Mesothelial cell of epicardium (in vitro differentiated cells): ENCODE measurements at places on chromosomes 3 and 15. TPM values are rescaled to one million over a fixed set of nuclear protein-coding genes. Genes with fewer than 3 reads are reported as not detected.

The SLC30A4 gene
- 14.9 to 15.4 TPM (median 15.0 TPM) in 3 replicates for total RNA-seq

The P2RY1 gene
- total RNA-seq: 7.3 to 8.9 TPM (median 8.5 TPM) in 3 replicates

The STRC gene
- 2.1 to 2.9 TPM (median 2.7 TPM) in 3 replicates for total RNA-seq

The CFAP20DC gene
- total RNA-seq: 5.4 to 6.3 TPM (median 6.1 TPM) in 3 replicates

The TMEM212 gene
- total RNA-seq: not detected in 3 replicates

The TNNC1 gene
- 4.0 to 5.2 TPM (median 4.6 TPM) in 3 replicates for total RNA-seq

The CTSH gene
- 141 to 153 TPM (median 144 TPM) in 3 replicates for total RNA-seq

The PRR20G gene
- not detected in 3 replicates for total RNA-seq

The CLDN18 gene
- not detected in 3 replicates for total RNA-seq

The TF gene
- 5.2 to 6.4 TPM (median 5.7 TPM) in 3 replicates for total RNA-seq
